ENCODE measurements at places on chromosomes 16 and 17.
A peak's percentile ranks its signal among the peaks of the same experiment; 100 is the strongest.

- DNase-seq = no peak
Observed at GRCh38 chr16:81590714-81591544, 146.3 kb downstream of the CMIP start.

DNA sequence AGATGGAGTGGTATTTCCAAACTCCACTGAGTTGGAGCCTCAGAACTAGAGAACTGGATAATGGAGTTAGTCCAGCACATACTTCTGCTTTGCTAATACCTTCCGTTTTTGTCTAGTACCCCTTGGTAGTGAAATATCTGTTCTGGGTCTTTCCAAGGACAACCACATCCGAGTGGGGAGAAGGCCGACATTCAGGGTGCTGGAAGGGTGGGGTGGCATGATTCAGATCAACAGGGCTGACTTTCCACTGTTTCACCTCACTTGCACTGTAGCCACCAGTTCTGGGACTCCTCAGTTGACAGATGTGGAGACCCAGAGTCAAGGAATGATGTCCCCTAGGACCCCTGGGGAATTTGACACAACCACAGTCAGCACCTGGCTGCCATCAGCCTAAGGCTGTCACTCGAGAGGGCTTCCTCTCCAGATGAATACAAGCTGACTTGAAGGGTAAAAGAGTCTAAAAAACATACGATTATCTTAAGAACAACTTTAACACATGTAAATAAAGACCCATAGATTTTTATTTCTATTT is 84.8 kb upstream of the HNF1B start:
- DNase-seq = no peak

DNA sequence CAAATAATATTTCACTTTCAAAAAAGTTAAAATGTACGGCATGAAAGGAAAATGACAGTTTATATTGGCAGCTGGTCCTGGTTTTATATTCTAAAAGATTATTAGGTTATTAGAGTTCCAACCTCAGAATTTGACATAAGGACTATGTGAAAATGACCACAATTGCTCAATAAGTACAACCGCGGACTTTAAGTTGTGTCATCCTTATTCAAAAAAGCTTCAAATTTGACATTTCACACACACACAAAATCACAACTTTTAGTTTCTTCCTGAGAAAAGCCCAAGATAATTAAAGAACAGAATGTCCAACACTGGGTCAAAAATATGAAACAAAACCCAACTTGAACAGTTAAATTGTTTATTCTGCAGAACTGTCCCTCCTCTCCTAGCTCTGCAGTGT is 133.2 kb upstream of the AXIN2 start:
- DNase-seq = no peak

DNA sequence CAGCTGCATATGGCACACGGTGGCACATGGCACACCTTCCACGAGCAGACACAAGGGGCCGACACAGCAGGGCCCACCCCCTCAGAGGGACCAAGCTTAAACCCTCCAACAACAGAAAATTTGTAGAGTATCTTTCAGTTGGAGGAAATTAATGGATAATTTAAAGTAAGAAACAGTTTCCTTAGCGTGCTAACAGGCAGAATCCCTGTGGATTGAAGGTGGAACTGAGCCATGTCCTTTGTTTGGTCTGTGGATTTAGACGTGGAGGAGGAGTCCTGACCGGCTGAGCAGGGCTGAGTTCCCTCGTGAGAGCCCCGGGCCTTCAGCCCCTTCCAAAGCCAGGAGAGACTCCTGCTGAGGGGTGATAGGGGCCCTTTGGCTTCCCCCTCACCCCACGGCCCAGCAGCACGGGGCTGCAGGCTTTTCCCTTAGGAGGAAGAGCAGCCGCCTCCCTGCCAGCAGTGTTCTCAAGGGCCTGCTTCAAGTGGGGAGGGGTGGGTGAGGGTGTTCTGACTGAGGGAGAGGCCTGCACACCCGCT is 1.4 kb upstream of the CYB561 start:
- no peak for DNase-seq

GRCh38 chr16:3752984-3753383 is 35.7 kb upstream of the TRAP1 start:
- DNase-seq = no peak

GRCh38 chr16:90001761-90002503 is 17.3 kb downstream of the DBNDD1 start:
- no peak for DNase-seq

DNA sequence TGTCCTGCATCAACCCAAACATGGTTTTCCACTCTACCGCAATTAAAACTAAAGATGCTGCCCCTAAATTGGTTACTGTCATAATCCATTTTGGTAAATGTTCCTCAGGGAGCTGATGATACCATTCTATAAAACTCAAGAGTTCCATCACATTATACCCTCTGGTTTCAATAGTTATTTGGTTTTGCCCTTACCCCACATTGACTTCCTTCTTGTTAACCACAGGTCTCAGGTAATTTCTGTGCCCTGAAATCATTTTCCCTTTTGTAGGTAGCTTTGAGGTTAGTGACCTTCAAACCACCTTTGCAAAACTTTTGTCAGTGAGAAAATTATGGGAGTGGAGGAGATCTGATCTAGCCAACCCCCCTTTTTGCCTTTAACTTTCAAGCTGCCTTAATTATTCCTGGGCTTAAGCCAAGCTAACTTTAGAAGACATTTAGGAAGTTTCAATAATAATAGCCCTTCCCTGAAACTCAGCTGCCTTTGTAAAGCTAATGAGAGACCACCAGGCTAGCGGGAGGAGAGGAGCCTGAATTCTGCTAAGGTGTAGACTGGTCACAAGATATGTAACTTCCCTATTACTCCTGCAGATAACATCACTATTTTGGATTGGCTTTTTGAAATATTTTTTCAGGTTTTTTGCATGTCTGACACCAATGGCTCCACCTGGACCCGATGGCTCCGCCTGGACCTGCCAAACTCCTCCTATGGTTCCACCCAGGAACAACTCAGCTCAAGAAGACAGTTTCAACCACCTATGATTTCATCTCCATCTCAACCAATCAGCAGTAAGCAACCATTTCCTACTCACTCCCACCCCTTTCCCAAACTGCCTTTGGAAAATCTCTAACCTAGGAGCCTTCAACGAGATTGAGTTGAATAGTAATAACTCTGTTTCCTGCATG is 224.9 kb downstream of the HS3ST3B1 start:
- DNase-seq = no peak

DNA sequence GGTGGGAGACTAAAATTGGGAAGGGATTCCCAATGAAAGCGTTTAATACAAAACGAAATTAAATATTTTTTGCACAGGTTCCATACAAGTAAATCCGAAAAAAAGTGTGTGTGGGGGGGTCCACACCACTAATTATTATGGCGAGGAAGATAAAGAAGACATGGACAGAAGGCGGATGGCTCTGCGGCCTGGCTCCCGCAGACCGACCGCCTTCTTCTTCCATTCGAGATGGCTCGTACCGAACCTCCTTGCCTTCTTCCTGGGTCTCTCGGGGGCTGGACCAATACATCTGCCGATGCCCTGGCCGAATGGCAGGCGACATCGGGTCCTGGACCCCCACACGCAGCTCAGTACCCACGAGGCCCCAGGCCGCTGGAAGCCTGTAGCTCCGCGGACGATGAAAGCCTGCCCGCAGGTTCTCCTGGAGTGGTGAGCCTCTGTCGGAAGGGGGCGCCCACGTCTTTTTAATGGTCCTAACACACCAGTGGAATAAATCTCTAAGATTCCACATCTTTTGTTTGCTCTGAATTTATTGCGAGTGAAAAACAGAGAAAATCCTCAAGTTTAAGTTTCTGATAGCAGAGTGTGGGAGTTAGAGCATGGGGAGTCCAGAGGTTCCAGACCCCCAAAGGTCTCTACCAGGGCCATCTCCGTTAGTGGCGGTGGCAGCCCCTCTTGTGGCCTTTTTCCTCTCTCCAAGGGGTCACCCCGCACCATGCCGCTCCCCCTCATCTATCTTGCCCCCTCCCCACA is 1.4 kb downstream of the PRAC2 start:
- DNase-seq = peak; percentile 49

DNA sequence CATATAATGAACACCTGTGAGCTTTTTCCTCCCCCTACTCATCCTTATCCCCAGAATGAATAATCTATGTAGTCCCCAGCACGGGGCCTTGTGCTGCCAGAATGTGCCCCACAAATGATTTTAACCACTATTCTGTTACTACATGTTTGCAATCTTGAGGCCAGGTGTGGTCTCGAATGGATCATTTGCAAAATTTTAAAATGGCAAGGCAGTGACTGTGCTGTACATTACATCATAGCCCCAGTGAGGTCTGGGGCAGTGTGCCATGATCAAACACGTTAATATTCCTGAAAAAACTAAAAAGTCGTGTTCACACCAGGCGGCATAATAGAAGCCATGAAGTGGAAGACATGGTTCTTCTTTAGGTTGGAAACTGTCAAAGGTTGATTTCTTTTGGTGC is 479.9 kb upstream of the EEF2KMT start:
- no peak for DNase-seq

GRCh38 chr17:49776551-49777300 is 11.8 kb upstream of the KAT7 start:
- DNase-seq = no peak

GRCh38 chr17:67055041-67055443 is 10.7 kb downstream of the CACNG1 start:
- DNase-seq = no peak

- no peak for DNase-seq
Observed at GRCh38 chr17:81401723-81402529, 6.7 kb downstream of the BAHCC1 start.

DNA sequence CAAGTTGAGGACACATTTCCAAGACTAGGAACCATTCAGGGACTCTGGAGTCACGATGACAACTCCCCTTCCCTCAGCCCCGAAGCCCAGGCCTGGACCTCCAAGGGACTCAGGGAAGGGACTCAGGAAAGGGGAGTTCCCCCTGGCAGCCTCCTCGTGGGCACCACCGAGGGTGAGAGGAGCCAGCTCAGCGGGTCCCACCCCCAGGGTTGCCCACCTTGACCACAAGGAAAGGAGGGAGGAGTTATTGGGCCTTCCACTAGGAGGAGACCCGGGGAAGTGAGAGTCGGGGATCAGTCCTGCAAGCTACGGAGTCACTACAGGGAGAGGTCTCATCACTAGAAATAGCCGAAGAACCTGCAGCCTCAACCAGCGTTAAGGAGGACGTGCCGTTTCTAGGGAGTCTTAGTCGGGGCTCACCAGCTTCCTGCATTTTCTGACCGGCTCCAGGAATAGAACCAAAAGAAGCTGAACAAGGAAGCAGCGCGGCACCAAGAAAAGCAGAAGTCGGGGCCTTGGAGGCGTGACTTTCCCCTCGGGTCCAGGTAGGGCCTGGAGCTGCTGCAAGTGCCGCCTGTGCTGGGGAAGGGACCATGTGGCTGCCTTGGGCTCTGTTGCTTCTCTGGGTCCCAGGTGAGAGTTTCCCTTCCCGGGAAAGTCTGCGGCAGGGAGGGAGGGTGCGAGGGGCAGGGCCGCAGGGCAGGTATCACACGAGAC is at the start of gene CD300A:
TSS of gene CD300A (plus strand) at position 524 of the 717 bp plus-strand sequence. CDS start at position 594, 70 bp downstream.
- DNase-seq = no peak

- no peak for DNase-seq
Observed at GRCh38 chr16:9107025-9107970, 15.9 kb downstream of the HAPSTR1 start.

GRCh38 chr17:15507896-15508295 is 40.5 kb upstream of the CDRT4 start:
- no peak for DNase-seq

DNA sequence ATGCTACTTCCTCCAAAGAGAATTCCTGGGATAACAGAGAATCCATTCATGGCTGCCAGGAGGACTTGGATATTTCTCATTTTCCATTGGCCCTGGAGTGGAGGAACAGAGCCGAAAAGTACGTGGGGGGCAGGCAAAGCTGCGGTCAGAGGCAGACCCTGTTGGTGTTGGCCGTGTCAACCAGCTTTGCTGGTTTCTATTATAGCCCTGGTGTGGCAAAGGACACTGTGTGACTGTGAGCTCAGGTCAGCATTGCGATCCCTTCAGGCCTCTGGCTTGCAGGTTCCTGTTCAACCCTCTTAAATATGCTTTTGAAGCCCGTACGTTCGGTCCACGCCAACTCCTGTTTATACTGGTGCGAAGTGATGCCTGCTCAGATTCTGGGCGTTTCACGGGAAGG is 596.2 kb downstream of the MAF start:
- no peak for DNase-seq

- DNase-seq = no peak
Observed at GRCh38 chr17:21296097-21297025, 11.8 kb downstream of the MAP2K3 start.

- DNase-seq = peak; percentile 12
Observed at GRCh38 chr17:48307814-48308411, 122.1 kb downstream of the SKAP1 start.

DNA sequence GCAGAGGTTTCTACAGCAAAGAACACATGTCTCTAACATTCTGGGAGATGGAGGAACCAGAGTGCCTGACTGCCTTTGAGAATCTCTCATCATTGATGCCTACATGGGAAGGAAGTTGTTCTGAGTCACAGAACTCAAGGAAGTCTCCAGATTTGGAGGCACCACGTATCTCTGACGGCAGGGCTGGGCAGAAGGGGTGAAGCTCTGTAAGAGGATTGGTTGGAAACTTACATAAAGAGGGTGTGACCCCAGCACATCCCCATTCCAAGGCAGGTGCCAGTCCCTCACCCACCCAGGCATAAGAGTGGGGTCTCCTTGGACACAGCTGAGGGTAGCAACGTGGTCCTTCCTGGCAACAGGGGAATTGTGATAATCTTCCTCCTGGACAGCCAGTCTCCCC is 17.4 kb downstream of the TNFRSF13B start:
- DNase-seq = no peak

GRCh38 chr17:17119533-17119932 is 77.3 kb downstream of the MPRIP start:
- DNase-seq = peak; percentile 5

DNA sequence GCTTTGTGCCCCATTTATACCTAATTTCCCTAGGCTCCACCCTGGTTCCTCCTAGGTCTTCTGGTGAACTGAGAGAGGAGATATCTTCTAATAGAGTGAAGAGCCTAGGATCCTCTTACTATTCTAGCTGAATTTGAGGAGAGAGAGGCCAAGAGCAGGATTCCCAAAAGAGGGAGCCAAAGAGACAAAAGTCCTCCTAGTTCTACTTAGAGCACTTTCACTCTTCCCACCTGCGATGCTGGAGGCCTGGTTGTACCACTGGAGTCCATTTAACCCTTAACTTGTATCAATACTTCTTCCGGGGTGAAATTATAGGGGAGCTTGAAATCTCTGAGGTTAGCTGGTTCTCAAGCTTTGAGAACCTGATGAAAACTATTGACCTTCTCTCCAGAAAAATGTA is 3.4 kb upstream of the SSH2 start:
- peak; percentile 18 for DNase-seq
